ENCODE measurements at places on chromosomes 16 and 17.
A peak's percentile ranks its signal among the peaks of the same experiment; 100 is the strongest.

DNA sequence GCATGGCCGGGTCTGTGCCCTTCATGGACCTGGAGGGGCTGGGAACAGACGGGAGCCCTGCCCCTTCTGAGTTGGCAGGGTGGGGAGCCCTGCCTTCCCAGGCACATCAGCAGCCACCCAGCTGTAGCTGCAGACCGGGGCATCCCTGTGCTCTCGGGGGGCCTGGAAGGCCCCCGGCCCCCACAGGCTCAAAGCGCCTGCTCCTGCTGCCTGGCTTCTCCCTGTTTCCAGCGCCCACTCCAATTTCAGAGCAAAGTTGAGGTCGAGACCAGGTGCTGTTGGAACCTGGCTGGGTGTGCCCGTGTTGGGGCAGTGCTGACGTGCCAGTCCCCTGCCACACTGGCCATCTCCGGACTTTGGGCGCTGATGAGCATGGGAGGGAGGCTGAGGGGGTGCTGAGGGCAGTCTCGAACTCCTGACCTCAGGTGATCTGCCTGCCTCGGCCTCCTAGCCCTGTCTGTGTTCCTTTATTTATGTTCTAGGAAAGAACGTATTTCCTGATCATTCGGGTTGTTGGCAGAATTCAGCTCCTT is 4.9 kb upstream of the PRSS27 start:
- no peak for DNase-seq

DNA sequence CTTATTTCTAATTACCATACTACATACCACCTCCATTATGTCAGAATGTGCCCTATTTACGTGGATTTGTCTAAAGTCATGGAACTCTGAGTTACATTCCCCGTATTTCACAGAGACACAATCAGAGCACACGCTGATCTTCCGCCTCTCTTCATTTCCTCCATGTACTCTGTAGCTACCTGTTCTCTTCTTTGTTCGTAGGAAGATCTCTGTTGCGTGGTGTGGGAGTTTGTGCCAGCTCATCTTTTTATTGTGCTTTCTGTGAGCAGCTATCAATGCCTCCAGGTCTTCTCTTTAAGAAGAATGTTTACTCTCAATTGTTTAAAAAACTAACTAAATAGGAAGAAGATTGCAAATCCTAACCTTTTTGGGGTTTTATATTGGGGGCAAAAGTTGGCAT is 26.9 kb downstream of the NLRC5 start:
- DNase-seq, result no peak

GRCh38 chr16:1363501-1364041 is 11.8 kb downstream of the GNPTG start:
- DNase-seq, result peak; percentile 65

- DNase-seq, result no peak
Observed at GRCh38 chr17:68381076-68381900, 76.0 kb downstream of the WIPI1 start.

- no peak for DNase-seq
Observed at GRCh38 chr17:71024172-71024571, 854.8 kb downstream of the KCNJ2 start.

DNA sequence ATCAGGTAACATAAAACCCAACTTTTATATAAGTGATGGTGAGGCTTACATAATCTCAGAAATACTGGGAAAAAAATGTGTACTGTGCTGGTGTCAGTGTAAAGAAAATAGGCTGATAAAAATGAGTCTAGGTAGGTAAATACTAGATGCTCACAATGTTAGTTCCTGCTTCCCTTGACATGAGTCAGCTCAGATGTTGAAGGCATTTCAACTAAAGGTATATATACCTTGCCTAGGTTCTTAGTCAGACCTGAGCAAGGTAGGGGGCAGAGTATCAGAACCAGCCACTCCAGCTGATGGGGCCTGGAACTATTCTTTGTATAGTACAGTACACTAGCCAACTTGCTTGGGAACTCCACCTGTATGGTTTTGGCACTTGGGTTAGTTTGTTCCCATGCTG is 51.0 kb upstream of the CA10 start:
- no peak for DNase-seq

DNA sequence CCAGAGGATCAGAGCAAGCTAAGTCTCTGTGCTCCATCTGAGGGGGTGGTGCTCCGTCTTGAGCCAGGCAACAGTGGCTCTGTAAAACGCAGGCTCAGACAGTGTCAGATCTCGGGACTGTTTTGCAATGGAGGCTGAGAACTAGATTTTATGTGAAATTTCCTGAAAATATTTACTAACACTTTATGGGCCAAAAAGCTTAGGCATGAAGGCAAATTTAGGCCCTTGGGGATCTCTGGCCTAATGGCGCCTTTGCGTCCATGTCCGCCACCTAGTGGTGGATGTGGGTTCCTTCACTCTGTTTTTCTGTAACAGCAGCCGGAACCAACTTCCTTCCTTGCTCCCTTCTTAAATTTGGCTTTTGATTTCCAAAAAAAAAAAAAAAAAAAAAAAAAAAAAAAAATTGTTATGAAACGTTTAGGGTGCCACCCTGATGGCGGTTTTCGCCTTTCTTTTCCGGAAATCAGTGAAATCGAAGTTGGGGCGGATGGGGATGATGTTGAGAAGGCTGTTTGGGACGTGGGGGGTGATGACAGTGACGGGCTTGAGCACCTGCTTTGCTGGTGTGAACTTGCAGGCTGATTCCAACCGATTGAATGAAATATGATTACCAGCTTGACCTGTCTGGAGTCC is 14.0 kb upstream of the ELAC2 start:
- DNase-seq, result peak; percentile 47

DNA sequence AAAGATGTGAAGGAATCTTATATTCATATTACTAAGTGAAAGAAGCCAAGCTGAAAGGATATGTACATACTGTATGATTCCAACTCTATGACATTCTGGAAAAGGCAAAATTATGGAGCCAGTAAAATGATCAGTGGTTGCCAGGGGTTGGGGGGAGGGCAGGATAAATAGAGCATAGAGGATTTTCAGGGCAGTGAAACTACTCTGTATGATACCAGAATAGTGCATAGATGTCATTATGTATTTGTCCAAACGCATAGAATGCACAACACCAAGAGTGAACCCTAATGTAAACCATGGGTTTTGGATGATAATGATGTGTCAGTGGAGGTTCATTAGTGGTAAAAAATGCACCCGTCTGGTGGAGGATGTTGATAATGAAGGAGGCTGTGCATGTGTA is 71.0 kb upstream of the ZNF423 start:
- no peak for DNase-seq

DNA sequence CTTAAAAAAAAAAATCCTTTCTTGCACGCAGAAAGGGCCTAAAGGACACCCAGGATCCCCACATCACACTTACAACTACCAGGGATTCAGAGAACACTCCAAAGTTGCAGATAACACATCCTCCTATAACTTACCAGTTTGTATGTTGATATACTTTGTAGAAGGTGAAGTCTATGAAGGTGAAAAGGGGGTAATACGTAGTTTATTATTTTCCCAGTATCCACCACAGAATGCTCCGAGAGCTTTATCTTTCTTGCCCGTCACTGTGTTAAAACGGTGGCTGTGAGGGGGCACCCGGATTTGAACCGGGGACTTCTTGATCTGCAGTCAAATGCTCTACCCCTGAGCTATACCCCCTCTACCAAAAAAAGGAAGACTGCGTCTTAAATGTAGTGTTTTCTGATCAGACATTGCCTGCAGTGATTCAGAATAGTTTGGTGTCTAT is 7.9 kb upstream of the RPL23 start:
- no peak for DNase-seq
